ENCODE measurements at places on chromosomes 11 and 22.
A peak's percentile ranks its signal among the peaks of the same experiment; 100 is the strongest.

GRCh38 chr22:50320671-50321325 lies 6.0 kb downstream of the DENND6B start:
- DNase-seq: no peak

GRCh38 chr22:29225422-29226090 lies 19.9 kb downstream of the EMID1 start:
- DNase-seq: no peak

- no peak for DNase-seq
Observed at GRCh38 chr11:86918973-86919372, 36.2 kb downstream of the FZD4 start.

DNA sequence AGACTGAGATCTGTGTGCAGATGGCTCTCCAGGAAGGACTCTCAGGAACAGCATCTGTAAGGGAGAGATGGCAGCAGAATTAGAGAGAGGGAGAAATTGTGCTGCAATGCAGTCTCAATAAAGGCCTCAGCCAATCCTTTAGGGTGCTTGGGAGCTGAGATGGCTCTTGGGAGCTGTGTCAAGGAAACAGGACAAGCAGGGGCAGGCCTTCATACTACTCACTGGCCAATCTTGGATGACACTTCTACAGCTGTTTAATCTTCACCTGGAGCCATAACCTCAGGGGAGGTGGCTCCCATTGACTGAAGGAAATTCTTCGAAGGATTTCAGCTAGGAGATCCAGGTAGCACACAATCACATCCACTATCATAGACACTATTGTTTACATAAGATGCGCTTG lies 10.0 kb downstream of the OR5B21 start:
- DNase-seq: no peak

GRCh38 chr11:44778195-44779100 lies 51.7 kb downstream of the TSPAN18 start:
- no peak for DNase-seq

DNA sequence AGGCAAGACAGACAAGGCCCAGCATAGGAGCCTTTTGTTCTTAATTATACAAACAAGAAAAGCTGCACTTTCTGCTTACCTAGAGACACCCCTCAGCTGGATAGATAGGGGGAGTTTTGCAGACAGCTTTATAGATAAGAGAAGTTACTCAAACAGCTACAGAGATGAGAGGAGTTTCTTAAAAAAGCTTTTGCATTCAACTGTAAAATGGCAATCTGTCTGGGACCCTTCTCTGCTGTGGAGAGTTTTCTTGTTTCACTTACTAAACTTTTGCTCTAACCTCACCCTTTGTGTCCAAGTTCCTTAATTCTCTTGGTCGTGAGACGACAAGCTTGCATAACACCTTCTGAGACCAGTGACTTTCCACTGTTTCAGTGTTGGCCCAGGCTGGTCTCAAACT lies 103.8 kb upstream of the CHORDC1 start:
- DNase-seq: no peak

- DNase-seq: no peak
Observed at GRCh38 chr22:30718938-30719337, 24.3 kb downstream of the OSBP2 start.

DNA sequence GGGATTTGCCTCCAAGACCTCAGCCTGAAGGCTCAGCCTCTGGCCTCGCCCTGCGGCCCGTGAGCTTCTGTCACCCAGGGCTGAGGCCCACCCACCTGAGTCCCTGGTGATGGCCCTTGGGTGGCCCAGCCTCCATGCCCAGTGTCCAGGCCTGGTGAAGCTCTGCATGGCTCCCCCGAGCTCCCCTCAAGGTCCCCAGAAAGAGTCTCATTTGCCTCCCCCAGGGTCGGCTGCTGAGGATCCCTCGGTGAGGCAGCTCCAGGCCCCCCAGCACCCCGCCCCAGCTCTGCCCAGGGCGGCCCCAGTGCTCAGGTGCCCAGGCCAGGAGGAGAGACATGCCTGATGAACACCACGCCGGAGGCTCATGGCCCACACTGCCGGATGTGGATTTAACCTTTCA lies 2.1 kb upstream of the TH start:
- no peak for DNase-seq

DNA sequence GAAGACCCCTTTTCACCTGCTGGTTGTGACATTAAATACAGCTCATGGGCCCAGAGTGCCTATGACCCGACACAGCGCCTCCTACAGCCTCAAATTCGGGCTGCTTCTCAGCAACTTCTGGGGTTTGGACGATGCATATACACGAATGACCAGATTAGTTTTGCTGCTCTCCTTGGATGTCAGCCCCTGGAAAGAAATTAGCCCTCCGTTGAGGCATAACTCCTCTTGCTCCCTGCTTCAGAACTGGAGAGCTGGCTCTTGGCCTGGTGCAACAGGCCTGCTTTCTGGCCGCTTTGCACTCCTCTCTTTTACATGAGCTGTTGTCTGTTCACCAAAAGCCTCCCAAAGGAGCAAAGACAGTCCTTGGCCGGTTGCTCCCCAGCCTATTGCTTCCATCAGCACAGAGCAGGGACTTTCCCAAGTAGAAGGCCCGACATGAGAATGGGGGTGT lies 3.3 kb downstream of the TECTA start:
- no peak for DNase-seq

- DNase-seq: no peak
Observed at GRCh38 chr22:36134182-36134581, 26.4 kb downstream of the APOL3 start.

DNA sequence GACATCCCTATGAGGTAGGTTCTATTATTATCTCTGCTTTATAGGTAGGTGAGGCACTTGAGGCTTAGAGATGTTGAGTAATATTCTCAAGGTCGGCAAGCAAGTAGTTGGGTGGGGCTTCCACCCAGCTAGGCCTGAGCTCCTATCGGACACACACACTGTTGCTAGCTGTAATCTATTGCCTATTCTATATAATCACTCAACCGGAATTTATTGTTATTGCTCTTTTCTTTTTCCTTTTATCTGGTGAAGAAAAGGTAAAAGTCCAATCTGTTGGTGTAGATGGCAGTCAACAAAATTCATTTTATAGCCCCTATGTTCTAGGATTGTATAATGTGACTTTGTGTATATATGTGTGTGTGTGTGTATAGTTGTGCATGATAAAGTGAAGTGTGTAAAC lies 3.4 kb downstream of the OR9Q2 start:
- no peak for DNase-seq

GRCh38 chr11:120180551-120181232 lies 30.1 kb upstream of the OAF start:
- DNase-seq: no peak

GRCh38 chr11:46278387-46279125 lies 1.1 kb downstream of the CREB3L1 start:
- DNase-seq: no peak

DNA sequence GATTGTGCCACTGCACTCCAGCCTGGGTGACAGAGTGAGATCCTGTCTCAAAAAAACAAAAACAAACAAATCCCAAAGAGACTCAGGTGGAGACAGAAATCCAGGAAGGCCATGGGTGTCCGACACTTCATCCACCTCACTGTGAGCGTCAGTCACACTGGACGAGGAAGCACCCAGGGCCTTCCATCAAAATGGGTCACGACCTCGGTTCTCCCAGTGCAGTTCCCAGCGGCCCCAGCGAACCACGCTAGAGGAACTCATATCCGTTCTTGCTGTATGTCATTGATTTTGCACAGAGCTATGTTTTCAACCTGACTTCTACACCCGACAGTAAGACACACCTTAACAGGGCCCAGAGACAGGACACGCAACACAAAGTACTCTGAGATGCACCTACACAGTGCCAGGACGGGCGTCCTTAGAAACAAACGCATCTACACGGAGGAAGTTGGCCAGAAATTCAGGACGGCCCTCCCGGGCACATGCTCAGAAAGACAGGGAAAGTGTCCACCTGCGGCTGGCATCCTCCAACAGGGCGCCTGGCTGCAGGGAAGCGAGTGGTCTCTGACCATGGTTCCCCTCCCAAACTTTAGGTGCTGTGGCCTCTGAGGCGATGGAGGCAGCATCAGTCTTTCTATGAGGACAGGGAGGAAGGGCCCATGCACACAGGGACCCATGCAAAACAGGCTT lies 410.5 kb downstream of the CTTN start:
- DNase-seq: no peak

GRCh38 chr22:49323751-49324415 lies 503.8 kb downstream of the BRD1 start:
- no peak for DNase-seq

- peak; percentile 79 for DNase-seq
Observed at GRCh38 chr11:65504674-65505465, 6.0 kb downstream of the MALAT1 start.

- no peak for DNase-seq
Observed at GRCh38 chr11:44159848-44160721, 64.6 kb downstream of the EXT2 start.

GRCh38 chr11:117478126-117478860 lies 150.6 kb downstream of the CEP164 start:
- DNase-seq: no peak

DNA sequence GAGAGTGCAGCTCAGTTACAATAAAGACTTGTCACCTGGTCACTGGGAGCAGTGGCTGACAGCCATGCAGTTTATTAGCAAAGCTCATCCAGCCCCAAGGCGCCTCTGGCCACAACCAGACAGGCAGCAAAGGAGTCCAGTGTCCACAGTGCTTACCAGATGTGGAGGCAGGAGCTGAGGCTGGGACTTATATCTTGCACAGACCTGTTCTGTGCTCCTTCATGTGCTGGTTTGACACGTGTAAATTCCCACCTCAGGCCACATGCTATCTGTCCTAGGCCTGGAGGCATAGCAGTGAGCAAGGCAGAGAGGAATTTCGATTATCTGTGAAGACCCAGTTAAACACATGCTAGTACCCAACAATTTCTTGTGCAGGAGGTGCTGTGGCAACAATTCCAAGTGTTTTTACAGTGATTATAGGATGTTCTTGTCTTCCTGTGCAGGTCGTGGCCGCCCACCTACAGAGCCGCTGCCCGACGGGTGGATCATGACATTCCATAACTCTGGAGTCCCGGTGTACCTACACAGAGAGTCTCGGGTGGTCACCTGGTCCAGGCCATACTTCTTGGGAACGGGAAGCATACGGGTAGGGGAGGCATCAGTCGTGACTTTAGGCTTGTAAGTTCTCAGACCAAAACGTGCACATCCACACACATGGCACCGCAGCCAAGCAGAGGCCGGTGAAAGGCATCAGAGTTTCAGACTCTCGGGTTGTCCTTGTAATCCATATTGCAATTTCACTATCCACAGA lies 9.4 kb downstream of the DGCR8 start:
- no peak for DNase-seq

DNA sequence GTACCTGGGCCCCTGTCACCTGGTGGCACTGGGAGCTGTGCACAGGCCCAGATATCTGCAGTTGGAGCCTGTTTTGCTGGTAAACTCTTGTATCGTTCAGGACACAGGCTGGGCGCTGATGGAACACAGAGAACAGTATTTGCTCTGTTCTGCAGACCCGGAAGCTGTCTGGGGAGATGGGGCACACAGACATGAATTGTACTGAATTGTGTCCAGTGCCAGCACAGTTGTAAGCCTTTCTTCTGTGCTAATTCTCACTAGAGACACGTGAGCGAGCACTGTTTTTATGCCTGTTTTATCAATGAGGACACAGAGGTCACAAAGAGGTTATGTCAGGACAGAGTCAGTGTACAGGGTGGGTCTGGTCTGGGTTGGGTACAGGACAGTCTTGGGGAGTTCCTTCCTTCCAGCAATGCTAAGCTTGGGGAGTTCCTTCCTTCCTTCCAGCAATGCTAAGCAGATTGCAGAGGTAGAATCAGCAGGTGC lies 24.4 kb upstream of the ACR start:
- DNase-seq: peak; percentile 99

DNA sequence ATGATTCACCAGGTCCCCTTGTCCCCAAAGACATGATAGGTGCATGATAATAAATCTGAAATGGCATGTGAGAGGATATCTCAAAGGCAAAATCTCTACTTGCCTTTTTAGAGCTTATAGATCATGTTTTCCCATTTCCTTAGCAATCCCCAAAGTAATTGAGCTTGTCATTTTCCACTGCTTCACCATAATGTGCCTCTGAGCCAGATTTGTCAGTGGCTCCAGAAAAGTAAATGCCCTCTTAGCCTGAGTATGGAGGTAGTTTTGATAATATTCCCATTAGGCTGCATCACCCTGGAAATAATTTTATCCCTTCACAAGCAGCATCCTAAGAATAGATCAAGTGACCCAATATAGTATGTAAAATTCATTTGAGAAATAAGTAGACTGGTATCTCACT lies 36.7 kb upstream of the ADSL start:
- DNase-seq: no peak

- DNase-seq: peak; percentile 75
Observed at GRCh38 chr11:110092515-110093406, at the start of gene ZC3H12C. TSS of gene ZC3H12C (plus strand) at chr11:110093392. CDS start at chr11:110093412, 20 bp downstream.

DNA sequence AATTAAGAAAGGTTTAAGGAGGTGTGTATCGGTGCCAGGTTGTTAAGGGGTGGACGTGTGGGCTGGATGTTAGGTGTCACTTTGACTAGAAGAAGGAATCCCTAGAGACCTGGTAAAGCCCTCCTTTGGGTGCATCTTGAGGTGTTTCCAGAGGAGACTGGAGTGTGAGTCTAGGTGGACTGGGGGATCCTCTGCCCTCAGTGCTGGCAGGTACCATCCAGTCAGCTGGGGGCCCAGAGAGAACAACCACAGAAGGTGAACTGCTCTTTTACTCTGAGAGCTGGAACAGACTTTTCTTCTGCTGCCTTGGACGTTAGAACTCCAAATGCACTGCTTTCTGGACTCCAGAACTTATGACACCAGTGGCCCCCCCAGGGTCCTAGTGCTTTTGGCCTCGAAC lies 44.0 kb downstream of the SPATA19 start:
- no peak for DNase-seq

DNA sequence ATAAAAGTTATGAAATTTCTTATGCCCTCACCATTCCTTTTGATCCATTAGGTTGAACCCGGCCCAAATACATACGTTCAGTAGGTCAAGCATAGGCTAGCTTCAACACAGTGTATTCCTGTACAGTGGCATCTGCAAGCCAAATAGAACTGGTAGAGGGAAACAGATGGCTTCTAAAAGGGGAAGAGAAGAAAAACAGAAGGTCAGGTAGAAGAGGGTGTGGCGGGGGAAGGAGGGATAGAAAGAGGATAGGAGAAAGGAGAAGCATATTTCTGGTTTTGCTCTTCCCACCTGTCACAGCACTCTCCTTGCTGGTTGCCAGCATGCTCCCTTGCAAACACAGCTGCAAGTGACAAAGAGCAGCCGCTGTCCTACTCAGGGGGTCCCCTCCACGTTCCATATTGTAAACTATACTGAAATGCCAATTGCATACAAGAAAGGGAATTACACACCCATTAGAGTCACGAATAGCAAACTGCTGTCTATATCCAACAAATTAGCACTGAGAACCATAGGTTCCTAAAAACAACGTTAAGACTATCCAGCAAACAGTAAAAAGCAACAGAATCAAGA lies 71.8 kb downstream of the PHF21A start:
- no peak for DNase-seq

- DNase-seq: peak; percentile 67
Observed at GRCh38 chr22:46798366-46799350, 36.2 kb downstream of the TBC1D22A start.
